ENCODE measurements at places on chromosomes 4 and X.

DNA sequence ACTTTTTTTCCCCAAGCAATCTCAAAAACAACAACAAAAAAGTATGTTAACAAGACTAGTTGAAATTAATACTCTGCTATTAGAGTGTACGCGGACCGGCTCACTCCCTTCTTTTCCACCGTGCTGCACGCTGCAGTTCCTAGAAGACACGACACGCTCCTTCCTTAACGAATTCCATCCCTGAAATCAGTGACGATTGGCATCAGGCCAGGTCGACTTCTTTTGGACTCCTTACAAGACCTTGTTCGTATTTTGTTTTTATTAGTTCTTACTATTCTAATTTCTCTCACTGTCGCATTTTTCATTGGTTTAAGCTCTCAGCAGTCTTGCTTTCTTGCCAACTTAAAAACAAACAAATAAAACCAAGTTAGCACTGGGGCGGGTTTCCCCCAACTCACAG is 175.8 kb upstream of the PITX2 start:
- no peak for DNase-seq

DNA sequence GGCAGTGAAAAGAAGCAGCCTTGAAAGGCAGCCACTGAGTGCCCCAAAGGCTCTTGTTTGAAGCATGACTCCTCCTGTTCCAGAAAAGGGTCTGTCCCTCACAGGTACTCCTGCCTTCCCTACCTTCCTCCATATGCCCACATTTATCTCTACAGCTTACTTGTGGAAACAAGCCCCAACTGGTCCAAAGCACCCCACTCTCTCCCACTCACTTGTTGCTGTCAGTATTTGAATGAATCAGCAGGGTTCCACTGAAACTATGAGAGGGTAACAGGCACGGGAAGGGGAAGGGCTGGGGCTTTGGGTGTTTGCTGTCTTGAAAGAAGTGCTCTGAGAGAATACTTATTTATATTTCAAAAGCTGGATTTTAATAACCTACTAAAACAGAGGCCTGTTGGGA is 34.9 kb downstream of the GPR143 start:
- DNase-seq = no peak

DNA sequence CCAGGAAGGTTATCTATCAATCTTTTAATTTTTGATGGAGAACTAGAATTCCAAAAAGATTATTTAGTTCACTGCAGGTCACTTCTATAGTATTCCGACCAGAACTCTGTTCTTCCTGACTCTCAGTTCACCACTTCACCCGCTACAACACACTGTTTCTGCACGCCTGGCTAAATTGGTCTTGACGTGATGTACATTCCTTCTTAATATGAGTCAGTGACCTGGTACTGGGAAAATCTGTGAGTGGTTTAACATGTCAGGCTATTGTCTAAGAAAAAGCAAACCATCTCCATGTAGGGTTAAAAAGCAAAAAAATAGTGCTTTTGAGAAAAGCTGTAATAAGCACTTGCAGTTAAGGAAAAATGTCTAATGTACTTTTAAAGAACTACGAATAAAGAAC is 120.4 kb downstream of the NDST3 start:
- no peak for DNase-seq

- no peak for DNase-seq
Measured at GRCh38 chr4:3293401-3294391, 875 bp downstream of the RGS12 start.

DNA sequence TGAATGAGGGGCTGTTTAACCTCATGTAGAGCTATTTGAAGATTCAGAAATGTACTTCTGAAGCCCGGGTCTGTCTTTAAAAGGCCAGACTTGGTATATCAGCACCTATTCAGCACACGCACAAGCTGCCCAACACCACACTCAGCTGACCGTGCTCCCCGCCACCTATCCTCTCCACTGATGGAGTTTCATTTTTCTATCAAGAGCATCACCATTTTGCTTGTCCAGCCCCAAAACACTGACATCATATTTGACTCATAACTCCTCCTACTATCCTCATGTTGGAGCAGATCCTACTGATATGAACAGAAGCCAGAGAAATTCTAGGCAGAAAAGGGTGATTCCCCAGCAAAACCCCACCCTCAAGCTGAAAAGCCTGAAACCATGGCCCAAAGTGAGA is 100.3 kb downstream of the SORBS2 start:
- DNase-seq = no peak

- DNase-seq = no peak
Measured at GRCh38 chr4:65670331-65671031, at the start of gene EPHA5. Gene EPHA5, minus strand, starts transcription at chr4:65670489. Its CDS starts 747 bp downstream, at chr4:65669742.

DNA sequence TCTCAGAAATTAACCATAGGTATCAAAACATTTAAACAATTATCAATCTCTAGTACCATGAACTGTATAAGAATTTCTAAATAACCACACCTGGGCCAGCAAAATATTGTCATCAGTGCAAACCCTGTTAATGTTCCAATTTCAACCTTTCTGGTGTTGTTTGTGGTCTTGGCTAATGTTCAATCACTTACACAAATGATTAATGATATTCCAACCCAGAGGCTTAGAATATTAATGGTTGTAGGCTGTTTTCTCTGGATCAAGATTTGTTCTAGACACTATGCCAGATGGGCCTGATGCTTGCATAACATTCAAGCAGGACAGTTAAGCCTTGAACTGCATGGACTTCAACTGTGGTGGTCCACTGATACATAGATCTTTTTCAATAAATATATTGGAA is 69.1 kb downstream of the HS3ST1 start:
- no peak for DNase-seq

DNA sequence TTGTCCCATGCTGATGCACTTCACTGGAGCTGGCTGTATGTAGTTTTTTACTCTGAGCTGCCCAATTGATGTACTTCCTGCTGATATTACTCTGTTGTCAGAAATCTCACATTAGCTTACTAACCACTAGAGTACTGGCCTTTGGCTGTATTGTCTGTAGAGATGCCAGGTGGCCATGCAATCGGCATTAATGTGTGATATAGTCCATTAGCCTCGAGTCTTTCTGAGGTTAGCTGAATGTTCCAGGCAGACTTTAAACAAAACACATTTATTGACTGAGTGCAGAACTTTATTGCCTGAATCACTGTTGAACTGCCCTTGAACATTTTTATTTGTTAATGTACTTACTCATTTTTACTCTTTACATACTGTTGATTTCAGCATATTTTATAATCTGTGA is 335.2 kb downstream of the PCDH10 start:
- DNase-seq = no peak

GRCh38 chrX:153502131-153502530 is 7.4 kb downstream of the BGN start:
- no peak for DNase-seq

- DNase-seq = no peak
Measured at GRCh38 chr4:105025263-105026017, 121.2 kb upstream of the TET2 start.

- no peak for DNase-seq
Measured at GRCh38 chr4:181688432-181688831, 554.8 kb upstream of the TENM3 start.

- DNase-seq = no peak
Measured at GRCh38 chrX:19640693-19641374, 125.5 kb upstream of the MAP3K15 start.

DNA sequence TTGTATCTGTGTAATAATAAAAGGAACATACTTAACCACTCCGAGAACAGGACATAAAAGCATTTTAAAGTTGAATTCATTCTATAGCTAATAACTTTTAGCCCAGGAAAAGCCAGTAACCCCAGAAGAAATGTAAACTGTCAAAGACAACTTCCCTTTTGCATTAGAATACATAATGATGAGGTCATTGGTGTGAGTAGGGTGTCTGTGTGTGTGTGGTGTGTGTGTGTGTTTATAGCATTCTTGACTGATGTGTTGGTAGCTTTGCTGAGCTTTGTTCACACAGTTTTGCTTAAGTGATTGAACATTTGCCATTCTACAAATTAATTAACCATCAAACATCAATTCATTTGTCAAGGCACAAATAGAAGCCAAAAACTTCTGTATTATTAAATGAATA is 559.6 kb downstream of the ARAP2 start:
- no peak for DNase-seq

GRCh38 chr4:153464068-153464467 is 2.1 kb upstream of the TMEM131L start:
- DNase-seq = no peak
